Large intestine (tissue), 12 donors: ENCODE measurements at places on chromosomes 4 and X. TPM values are rescaled to one million over a fixed set of nuclear protein-coding genes. Genes with fewer than 3 reads are reported as not detected.

DNA sequence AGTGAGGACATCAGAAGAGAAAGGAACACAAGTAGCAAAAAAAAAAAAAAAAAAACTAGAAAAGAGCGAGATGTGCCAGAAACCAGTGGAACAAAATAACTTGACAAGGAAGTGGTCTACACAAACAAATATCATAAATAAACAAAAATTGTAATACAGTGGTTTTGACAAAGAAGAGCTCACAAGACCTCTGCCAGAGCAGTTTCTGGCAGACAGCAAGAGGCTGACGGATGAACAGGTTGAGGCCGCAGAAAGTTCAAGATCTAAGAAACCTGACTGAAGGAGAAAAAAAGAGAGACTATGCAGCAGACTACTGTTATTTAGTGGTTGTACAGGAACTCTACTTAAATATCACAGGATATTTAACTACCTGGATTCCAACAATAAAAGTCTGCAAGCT, 66.2 kb downstream of the MAB21L2 start:
- no peak for DNase-seq

- no peak for DNase-seq
Observed at GRCh38 chr4:105992641-105993305, 97.5 kb downstream of the NPNT start.

The NXF2B gene
- polyA plus RNA-seq: 0.36 TPM

The MAGEA4 gene
- not detected for polyA plus RNA-seq

The ADH1B gene
- polyA plus RNA-seq: 9.6 TPM
